SK-N-SH (cell line): ENCODE measurements at places on chromosomes 11 and 22.
A peak's percentile ranks its signal among the peaks of the same experiment; 100 is the strongest.

GRCh38 chr22:42966497-42966896, 48.5 kb downstream of the PACSIN2 start:
- no peak for DNase-seq

DNA sequence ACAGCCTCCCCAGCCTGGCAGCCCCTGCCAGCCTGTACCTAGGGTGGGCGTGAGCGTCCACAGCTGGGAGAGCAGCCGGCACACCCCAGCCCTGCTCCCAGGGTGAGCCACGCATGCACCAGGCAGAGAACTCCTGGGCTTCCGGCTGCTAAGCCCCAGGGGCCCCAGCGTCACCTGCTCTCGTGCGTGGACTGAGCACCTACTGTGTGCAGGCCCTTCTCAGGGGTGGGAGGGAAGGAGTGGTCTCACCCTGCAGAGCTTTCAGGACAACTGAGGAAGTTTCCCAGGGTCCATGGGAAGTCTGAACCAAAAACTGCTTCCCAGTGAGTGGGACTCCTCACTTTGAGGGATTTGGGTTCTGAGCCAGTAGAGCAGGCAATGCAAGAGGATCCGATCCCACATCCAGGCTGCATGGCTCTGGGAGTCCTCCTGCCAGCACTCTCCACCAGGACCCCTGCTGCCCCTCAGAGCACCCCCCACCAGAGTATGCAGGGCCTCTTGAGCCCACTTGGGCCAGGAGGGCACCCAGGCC, 47.1 kb upstream of the PRODH start:
- DNase-seq = no peak

DNA sequence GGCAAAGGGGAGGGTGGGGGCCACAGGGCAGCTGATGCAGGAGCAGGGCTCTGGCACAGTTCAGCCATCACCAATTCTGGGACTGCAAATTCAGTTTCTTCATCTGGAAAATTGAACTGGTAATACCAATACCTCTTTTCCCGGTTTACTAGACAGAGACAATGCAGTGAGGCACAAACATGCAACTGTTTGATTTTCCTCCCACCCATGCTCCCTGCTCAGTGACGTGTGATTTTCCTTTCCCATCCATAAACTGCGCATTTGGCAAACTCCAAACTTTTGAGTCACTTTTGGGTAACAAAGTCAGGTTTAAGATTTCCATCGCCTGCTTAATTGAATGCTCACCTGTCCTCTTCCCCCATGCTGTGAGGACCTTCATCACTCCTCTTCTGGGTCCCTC, 23.2 kb downstream of the P2RY2 start:
- no peak for DNase-seq

DNA sequence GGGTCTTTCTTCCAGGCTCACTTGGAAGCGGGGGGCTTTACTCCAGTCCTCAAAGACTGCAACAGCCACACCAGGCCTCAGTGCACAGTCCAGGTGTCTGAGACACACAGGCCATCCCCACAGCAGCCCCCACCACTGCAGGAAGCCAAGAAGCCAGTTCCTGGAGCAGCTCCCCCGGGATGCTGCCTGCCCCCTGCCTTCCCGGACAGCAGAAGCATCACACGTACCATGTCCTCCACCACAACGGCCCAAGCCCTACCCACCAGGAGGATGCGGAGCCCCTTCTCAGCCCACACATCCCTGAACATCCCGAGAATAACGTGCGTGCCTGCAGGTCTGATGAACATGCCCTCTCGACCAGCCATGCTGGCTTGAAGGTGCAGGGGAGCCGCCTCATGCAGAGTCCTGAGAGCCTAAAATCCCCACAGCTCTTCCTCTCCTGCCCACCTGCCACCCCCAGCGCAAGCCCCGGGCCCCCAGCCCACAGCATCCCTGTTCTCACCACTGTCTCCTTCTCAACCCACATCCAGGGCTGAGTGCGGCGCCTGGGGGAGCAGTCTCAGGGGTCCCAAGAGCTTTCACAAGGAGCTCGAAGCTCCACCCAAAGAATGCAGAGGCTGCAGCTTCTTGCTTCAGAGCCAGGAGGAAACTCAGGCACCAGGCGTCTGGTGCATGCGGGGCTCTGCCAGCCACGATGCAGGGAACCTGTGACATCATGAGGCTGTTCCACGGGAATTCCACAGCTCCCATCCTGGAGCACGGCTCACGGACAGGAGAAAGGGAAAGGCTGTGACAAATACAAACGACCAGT, 209.6 kb downstream of the BRD1 start:
- DNase-seq = no peak

DNA sequence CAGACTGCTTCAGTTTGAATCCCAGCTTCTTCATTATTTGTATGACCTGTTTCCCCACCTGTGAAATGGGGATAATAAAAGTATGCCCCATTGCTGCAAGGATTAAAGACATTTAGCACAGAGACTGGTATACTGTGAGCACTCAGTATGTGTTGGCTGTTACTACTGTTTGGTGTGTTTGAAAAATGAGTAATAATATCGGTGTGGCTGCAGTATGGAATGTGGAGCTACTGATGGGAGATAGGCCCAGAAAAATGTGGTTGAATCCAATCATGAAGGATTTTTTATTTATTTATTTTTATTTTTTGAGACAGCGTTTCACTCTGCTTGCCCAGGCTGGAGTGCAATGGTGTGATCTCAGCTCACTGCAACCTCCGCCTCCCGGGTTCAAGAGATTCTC, 9.1 kb upstream of the C1QTNF4 start:
- DNase-seq = no peak

- DNase-seq = no peak
Measured at GRCh38 chr22:47802421-47802820, 1040.0 kb downstream of the TBC1D22A start.

GRCh38 chr11:15071556-15072255, 1.7 kb upstream of the CALCB start:
- DNase-seq = no peak

DNA sequence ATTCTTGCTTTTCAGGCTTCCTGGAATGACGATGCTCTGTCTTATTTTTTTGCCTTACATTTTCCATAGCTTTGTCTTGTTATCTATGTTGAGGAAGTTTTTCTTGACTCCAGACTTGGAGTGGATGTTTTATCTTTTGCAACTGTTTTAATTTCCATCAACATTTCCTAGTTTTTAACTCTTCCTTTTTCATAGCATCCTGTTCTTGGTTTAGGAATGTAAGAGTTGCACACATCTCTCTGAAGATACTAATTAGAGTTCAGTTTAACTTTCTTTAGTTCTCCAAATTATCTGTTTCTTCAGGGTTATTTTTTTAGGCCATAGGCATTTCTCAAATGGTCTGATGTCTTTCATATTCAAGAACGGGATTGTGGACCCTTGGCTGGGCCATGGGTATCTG, 10.4 kb downstream of the CLDN5 start:
- no peak for DNase-seq

DNA sequence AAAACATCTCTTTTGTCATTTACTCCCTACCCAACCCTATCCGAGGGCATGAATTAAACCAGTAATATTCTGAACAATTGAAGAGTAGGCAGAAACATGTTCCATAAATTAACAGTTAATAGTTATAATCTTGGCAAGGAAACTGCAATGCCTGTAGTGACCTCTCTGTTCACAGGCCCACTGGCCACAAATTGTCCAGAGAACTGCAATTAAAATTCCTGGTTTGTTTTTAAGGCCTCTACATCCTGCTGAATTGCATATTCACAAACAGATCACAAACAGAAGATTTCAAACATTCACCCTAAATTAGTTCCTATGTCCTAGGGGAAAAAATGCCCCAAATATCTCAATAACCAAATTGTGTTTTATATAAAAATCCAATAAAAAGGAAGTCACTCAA, 143.2 kb upstream of the TRPC6 start:
- DNase-seq = no peak

DNA sequence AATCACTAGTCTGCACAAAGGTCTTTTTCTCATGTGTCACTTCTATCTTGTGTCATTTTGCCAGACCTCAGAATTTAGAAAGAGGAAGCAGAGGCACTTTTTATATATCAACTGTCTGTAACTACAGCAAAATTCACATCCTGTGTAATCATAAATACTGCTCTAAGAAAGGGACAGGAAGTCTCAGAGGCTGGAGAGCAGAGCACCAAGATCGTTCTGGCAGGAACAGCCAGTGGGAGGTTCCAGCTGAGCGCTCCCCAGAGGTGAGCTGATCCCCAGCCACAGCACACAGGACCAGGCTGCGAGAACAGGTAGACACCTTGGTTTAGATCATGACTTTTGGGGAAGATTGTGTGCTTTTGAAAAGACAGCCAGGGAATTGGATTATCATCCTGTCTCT, at the start of gene MS4A7:
MS4A7 (plus strand) TSS at position 179 of the 400 bp plus-strand sequence. CDS start 4,610 bp downstream, outside the sequence.
- no peak for DNase-seq

DNA sequence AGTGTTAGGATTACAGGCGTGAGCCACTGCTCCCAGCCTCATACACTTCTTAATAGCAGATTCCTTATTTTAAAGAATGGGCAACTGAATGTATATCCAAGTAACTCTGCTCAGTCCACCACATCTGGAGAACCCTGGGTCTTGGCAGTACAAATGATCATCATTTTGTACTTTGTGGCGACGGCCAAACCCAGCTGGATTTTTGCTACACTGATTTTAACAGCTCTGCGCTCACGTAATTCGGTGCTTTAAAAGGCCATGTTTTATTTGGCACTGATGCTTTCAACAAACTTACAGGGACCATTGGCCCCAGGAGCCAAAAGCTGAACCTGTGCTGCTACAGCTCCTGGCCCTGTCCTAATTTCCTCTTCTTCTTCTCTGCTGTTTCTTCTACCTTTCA, 60.8 kb upstream of the PDE3B start:
- DNase-seq = no peak

GRCh38 chr11:65793144-65793581, 6.3 kb downstream of the OVOL1 start:
- peak; percentile 25 for DNase-seq

- no peak for DNase-seq
Measured at GRCh38 chr11:95487391-95487790, 256.4 kb upstream of the SESN3 start.

DNA sequence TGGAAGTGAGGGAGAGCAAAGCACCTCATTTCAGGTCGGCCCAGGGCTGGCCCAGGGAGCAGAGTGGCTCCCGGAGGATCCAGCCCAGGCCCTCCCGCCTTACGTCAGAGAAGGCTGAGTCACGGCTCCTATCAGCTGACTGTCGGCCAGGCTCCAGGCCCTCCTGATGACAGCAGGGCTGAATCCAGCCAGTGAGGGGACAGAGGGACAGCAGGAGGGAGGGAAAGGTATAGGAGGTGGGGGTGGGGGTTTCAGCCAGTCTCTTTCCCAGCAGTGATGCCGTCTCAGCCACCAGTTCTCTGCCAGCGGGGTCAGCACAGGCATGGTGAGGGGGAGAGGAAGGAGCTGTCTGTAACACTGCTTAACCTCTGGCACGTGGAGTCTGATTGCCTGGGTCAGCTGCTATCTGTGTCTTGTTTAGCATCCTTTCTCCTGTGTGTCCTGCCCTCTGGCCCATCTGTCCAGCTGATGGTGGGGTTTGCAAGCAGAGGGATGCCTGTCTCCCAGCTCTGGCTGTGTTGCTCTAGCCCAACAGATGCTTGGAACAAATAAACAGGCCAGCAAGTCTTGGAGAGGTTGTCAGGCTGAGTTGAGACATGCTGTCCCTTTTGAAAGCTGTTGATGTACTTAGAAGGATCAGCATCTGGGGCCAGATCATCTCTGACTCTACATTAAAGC, 74.0 kb downstream of the ADAMTS15 start:
- DNase-seq = peak; percentile 70

DNA sequence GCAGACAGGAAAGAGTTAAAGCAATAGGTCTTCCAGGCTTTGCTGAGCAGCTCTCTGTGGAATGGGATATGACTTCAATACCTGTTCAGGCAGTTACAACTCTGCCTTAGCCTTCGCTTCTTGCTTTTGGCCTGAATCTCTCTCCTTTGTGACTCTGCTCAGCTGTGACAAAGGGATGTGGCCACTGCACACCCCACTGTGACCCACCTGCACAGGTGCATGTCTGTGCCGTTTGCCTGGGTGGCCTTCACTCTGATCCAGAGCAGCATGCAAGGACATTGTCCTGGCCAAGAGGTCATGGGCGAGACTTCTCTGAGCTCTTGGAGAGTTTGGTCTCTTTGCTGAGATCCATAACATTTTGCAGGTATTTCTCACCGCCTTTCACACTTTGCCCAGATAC, 891.3 kb downstream of the BRD1 start:
- DNase-seq = no peak

GRCh38 chr11:134503100-134503499, 91.1 kb upstream of the B3GAT1 start:
- no peak for DNase-seq

DNA sequence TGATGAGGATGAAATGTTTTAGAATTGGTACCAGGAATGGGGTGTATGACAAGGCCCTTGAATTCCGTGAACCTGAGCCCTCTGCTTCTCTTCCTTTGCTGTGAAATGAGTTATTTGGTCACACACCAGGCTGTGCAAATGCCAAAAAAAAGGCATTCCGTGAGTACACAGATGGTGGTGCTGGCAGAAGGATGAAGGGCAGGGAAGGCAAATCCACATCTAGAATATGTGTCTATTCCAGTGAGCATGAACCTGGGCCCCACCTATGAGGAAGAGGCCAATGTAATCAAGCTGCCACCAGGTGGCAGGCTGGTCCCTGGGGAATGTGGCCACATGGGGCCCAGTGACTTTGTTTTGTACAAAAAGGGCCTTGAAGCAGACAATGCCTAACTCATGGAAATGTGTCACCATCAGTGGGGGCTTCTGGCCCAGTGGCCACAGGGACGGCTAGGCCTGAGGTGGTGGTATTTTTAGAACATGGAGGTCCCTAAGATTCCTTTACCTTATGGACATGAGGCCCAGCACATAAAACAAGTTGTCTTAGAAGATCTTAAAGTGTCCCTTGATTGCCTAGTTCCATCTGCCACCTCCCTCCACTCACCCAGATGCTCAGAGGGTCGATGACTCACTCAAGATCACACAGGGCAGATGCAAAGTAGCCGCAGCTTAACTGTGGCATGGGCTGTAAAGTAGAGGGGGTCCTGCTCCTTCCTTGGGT, 3.9 kb upstream of the RNF215 start:
- peak; percentile 80 for DNase-seq

GRCh38 chr22:19040888-19041703, 81.1 kb downstream of the DGCR2 start:
- no peak for DNase-seq

GRCh38 chr22:27472975-27473374, 328.6 kb downstream of the MN1 start:
- DNase-seq = no peak

- DNase-seq = no peak
Measured at GRCh38 chr22:36145881-36146280, 14.7 kb downstream of the APOL3 start.
